ENCODE measurements at places on chromosomes 4 and X.

- no peak for DNase-seq
These were observed 28.5 kb downstream of the EMCN start for GRCh38 chr4:100489305-100489704.

- no peak for DNase-seq
These were observed 18.9 kb downstream of the TMSB4X start for GRCh38 chrX:12993826-12994225.

- DNase-seq = no peak
These were observed 27.9 kb downstream of the TNIP2 start for GRCh38 chr4:2728221-2728620.

GRCh38 chrX:45524296-45524695, 323.6 kb upstream of the DIPK2B start:
- DNase-seq = no peak

GRCh38 chrX:9383655-9384054, 81.2 kb upstream of the TBL1X start:
- DNase-seq = no peak

- DNase-seq = no peak
These were observed 192.2 kb downstream of the BCOR start for GRCh38 chrX:39905538-39905891.

DNA sequence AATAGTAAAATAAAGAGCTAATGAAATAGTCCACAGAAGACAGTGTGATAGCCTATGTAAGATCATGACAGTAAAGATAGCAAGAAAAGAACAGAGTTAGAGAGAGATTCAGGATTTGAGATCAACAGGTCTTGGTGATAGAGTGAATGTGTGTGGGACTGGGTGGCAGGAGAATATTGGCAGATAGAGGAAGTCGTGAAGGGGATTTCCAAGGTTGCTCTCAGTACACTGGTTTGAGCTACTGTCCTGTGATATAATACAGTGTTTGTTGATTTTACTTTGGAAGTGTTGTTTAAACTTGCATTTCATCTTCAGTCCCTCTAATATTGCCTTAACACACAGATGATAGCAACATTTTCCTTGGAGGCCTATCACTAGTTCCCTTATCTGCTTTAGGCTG, 44.1 kb downstream of the DTHD1 start:
- no peak for DNase-seq

DNA sequence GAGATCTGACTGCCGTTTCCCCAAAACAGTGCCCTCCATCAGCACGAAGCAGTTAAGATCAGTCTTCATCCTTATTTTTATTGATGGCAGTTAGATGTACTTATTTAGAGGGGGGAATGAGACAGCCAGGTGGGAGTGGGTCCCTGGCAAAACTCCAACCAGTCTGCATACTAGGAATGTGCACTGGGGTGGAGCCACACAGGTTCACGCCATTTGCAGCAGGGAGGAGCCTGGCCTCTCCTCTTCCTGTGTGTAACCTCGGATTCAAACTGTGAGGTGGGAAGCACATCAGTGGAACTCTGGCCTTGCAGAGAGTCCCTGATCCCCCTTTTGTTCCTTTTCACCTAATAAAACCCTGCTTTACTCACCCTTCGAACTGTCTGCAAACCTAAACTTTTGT, 987.7 kb upstream of the GRIA3 start:
- DNase-seq = no peak

DNA sequence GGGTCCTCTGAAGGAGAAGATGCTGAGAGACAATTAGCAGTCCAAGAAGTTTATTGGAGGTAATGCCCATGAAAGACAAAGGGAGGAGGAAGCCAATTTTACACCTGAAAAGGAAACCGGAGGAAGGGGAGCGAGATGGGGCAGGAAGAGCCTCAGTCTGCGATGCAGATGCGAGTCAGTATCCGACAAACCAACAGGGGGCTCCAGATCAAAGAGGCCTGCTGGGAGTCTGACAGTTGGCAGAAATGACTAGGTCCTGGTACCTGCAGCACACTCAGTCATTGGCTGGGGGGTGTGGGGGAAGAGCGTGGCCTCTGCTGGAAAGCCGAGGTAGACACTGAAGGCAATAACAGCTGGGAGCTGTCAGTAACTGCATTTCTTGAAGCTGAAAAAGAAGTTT, 231.1 kb upstream of the CENPE start:
- DNase-seq = peak; percentile 13

GRCh38 chr4:119041951-119042560, 93.6 kb upstream of the MYOZ2 start:
- no peak for DNase-seq

DNA sequence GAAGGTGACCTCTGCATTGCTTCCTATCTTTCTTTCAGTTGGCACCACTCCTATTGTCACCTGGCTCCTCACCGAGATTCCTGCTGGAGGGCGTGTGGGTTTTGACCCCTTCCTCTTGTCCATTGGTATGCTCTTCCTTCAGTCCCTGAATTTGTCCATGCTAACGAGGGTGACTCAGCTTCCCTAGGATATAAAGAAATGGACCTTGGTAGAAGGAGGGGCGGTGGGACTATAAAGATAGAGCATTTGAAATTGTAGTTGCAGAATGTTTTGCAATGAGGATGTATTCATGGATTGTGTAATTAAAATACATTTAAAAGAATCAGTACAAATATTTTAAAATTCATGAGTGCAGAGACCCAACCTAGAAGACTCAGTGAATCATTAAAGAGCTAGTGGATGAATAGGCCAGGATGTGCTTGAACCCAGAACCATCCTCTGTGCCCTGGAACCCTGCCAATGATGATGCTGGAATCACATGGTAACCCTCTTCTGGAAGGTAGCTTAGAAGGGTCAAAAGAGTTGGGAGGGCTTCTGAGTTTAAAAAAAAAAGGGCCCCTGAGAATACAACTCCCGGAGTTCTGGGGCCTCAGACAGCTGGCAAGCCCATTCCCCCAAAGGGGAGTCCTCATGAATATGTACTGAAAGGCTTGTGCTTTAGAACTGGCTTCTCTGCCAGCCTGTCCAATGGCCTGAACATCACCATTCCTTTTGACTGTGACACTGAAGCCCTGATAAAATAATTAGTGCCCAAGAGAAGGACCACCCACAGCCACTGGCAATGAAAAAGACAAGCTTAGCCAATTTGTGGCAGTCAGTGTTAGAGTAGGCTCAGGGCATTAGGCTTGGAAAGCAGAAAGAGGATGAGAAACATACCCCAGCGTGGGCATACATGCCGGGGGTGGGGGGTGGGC, 8.0 kb downstream of the XPNPEP2 start:
- DNase-seq = no peak
